ENCODE measurements at places on chromosomes 4 and X.

DNA sequence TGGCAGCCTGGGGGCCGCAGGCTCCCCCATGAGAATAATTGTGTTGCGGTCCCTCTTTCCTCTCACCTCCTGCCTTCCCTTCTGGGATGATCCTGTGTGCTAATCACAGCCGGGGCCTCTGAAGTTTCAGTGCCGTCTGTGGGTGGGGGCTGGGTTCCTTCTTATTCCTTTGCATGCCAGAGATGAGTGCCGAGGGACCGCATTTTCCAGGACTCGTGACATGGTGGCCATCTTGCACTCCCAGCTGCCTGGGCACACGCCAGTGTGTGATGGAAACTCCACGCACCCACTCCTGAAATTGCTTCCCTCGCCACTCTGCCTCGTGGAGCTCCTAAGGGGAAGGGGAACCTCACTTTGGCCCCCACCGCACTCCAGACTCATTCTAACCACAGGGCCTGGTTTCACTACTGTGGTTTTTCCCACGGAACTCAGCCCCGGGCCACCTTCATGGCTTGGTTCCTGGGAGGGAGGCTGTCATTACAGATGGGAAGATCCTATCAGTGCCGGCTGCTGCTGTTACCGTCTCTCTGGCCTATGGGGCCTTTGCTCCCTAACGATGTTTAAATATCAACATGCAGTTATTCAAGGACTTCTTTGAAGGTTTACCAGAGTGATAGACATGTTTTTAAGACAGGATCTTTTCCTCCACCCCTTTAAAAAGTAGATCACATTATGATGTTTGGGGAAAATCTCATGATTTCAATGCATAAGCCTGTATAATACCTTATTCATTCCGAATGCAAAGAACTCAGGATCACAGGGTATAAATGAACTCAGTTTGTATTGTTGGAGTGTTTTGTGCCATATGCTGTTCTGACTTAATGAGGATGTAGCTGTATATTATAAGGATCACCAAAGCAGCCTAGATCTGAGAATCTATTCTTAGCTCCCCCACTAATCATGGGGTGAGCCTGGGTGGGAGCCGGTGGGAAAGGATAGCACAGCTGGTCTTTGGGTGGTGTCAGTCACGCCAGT, 89.6 kb downstream of the SORCS2 start:
- no peak for DNase-seq

DNA sequence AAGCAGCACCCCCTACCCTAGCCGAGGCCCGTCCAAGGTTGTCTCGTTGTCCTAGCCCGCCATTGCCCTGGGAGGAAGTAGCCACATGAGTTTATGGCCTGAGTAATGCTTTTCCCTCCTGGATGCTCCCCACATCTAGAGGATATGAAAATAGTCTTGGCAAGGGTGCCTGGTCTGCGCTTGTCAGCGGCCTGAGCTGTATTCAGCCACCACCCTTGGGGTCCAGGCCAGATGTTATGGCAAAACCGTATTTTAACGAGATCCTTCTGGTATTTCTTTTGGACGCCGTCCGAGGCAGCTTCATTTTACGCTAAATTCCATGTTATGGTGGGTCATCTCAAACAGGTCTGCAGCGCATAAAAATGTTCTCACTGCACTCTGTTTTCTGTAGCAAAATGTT, 89.3 kb downstream of the GPR143 start:
- no peak for DNase-seq

DNA sequence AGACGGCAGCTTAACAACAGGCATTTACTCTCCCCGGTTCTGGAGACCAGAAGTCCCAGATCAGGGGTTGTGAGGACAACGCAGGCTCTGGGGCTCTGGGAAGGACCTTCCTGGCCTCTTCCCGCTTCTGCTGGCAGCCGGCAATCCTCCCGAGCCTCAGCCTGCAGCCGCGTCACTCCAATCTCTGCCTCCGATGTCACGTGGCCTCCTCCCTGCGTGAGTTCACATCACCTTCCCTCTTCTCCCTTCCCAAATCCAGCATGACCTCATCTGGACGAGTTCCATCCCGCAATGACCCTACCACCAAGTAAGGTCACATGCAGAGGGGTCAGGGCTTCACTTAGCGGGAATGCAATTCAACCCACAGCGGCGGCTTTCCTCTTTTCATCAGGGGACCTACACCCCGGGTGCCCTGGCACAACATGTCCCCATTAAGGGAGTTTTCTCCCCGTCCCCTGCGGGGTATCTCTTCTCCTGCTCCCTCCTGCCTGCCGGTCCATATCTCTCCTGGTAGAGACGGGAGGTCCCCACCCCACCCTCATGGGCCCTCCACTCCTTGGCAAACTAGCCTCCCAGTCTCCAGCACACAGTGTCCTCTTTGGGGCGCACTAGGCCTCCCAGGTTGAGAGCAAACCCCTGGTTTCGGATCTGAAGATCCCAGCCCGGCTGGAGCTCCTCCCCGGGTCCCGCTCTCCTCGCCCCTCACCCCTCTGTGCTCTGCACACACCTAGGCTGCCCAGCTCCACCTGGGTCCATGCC, 25.5 kb downstream of the ABLIM2 start:
- no peak for DNase-seq

DNA sequence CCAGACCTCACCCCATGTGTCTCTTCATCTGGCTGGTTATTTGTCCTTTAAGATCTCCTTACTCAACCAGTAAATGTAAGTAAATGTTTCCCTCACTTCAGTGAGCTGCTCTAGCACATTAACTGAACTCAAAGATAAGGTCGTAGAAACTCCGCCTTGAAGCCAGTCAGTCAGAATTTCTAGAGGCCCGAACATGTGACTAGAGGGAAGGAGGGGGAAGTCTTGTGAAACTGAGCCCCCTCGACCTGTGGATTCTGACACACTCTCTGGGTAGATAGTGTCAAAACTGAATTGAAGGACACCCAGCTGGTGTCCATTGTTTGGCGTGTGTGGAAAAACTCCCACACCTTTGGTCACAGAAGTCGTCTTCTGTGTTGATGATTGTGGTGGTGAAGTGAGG, 933.9 kb downstream of the ADGRL3 start:
- DNase-seq: no peak

GRCh38 chr4:119663160-119663788, 34.7 kb upstream of the PDE5A start:
- DNase-seq: no peak

GRCh38 chrX:348461-349117, 30.0 kb upstream of the GTPBP6 start:
- DNase-seq: no peak

All from T47D (cell line).